Stimulated activated CD8-positive, alpha-beta memory T cell treated with anti-CD3 and anti-CD28 coated beads, Interleukin-4, amount 100 ng/mL, for 4 hours (primary cell): ENCODE measurements at places on chromosomes 3 and 15.

GRCh38 chr3:22089284-22089683 lies 338.3 kb upstream of the ZNF385D start:
- no peak for DNase-seq

DNA sequence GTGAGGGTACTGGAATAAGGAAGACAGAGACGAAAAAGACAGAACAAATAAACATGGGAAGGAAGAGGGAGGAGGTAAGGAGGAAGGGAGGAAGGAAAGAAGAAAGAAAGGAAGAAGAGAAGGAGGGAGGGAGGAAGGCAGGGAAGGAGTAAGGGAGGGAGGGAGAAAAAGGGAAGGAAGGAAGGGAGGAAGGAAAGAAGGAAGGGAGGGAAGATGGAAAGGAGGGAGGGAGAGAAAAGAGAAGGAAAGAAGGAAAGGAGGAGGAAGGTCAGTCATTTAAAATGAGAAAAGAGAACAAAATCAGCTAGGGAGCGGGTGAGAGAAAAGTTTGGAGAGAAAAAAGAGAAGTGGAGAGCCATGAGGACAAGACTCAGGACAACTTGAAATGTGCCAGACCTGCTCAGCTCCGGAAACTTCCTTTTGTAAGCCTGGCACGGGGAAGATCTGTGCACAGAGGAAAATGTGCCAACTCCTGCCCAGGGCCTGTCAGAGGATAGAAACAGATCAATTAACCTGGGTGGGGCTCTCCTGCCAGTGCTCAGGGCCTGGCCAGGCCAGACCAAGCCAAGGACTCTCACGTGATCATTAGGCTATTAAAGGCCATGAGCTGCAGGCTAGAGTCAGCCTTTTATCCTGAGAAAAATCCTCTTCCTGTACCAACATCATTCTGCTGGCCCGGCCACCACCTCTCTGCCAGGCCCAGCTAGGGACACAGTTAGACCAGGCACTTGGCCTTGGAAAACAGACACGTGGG lies 50.1 kb upstream of the BCL6 start:
- DNase-seq = no peak

GRCh38 chr15:58758141-58758540 lies 8.6 kb upstream of the ADAM10 start:
- no peak for DNase-seq

- DNase-seq = no peak
These were observed 133.1 kb downstream of the DIPK2A start for GRCh38 chr3:144104679-144105078.

- DNase-seq = no peak
These were observed 686.5 kb downstream of the IGSF11 start for GRCh38 chr3:118348169-118348557.

DNA sequence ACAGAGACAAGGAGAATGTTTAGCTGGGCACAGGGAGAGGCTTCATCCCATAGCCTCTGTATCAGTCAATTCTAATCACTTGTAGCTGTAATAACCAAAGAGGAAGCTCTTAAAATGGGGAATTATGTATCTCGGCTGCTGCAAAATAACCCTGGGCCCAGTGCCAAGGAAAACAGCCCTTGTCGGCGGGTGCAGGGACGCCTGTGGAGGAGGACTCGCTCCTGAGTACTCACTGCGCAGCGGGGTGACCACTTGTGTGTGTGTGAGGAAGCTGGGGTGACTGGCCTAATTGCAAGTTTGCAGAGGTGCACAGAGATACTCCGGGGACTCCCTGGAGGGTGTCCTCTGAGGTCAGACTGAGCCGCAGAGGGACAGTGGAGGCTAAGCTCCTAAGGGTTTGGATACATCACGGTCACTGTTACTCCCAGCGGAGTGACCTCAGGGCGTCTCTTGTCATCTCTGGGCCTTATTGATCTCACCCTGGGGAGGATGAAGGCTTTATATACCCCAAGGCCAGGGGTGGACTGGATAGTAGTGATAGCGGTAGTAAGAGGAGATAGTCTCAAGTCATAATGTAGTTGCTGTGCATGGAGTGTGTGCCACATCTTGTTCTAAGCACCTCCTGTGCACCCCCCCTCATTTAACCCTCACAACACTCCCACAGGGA lies 37.2 kb downstream of the SLC6A6 start:
- no peak for DNase-seq

DNA sequence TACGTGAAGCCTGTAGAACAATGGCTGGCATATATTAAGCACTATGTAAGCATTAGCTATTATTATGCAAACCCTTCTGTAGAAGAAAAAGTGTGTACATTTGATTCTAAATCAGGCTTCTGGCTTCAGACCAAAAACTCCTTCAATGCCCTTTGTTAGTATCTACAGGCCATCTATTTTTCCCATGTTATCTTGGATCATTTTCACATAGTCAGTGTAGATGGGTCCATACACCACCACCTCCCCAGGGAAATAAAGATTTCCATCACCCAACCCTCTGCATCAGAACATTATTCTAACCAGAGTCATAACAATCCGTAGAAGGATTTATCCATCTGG lies 8.0 kb upstream of the KLHL6 start:
- DNase-seq = no peak
